ENCODE measurements at places on chromosomes 6 and 20.

- peak; percentile 24 for DNase-seq
These were observed at the start of gene RUNX2 for GRCh38 chr6:45327956-45328522. TSS of gene RUNX2 (plus strand) at chr6:45328330. CDS start at chr6:45328727, 397 bp downstream.

GRCh38 chr6:34370361-34370760 is 22.1 kb downstream of the NUDT3 start:
- no peak for DNase-seq

- DNase-seq, result no peak
These were observed 77.8 kb downstream of the BACH2 start for GRCh38 chr6:90218959-90219208.

GRCh38 chr6:130929036-130929678 is 102.0 kb downstream of the SMLR1 start:
- DNase-seq, result no peak

GRCh38 chr6:66605011-66605410 is 898.0 kb upstream of the EYS start:
- DNase-seq, result no peak

- no peak for DNase-seq
These were observed 16.2 kb downstream of the METTL24 start for GRCh38 chr6:110341663-110342596.

- no peak for DNase-seq
These were observed 6.1 kb downstream of the EEF1A1 start for GRCh38 chr6:73514746-73515110.

DNA sequence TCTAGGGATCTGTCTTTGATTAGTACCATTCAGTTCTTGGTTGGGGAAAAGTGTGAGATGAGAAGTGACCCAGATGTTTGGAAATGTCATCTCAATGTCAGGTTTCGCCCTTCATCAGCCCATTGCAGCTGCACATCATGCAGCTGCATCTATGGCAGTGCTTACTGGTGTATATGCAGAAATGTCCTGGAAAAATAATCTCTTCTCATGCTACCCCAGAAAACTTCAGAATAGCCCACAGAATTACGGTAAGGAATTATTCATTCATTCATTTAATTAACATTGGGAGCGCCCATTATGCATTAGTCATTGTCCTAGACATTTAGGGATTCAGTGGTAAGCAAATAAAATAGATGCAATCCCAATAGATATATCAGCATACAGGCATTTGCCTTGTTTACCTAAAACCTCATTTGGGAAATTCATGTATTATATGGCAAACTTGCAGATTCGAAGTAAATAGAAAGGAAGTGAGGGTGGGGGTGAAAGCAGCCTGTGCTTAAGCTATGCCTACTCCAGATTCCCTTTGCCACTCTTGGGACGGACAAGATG is 89.2 kb downstream of the PDE7B start:
- no peak for DNase-seq

GRCh38 chr20:11094711-11095110 is 420.9 kb upstream of the JAG1 start:
- no peak for DNase-seq

- no peak for DNase-seq
These were observed 36.2 kb upstream of the E2F3 start for GRCh38 chr6:20365456-20365855.

- DNase-seq, result peak; percentile 67
These were observed at the start of gene ZKSCAN8 for GRCh38 chr6:28141500-28142329. TSS of gene ZKSCAN8 (plus strand) at chr6:28141883. CDS start at chr6:28148408, 6,525 bp downstream.

DNA sequence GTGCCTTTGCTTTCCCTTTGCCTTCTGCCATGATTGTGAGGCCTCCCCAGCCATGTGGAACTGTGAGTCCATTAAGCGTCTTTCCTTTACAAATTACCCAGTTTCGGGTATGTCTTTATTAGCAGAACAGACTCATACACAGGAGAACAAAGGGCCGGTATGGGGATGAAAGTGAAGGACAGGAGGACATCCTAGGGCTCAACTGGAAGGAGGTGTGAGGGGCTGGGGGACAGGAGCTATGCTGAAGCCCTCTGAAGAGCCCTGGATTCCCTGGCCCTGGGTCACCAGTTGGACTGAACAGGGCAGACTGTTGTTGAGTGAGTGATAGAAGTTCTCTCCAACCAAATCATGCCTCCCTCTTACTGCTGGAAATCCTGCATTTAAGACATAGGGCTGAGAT is 105.8 kb downstream of the SCML4 start:
- no peak for DNase-seq

- DNase-seq, result no peak
These were observed 54.2 kb downstream of the TBC1D7 start for GRCh38 chr6:13273931-13274706.

- DNase-seq, result no peak
These were observed 536.1 kb upstream of the AGPAT4 start for GRCh38 chr6:161809971-161810370.

DNA sequence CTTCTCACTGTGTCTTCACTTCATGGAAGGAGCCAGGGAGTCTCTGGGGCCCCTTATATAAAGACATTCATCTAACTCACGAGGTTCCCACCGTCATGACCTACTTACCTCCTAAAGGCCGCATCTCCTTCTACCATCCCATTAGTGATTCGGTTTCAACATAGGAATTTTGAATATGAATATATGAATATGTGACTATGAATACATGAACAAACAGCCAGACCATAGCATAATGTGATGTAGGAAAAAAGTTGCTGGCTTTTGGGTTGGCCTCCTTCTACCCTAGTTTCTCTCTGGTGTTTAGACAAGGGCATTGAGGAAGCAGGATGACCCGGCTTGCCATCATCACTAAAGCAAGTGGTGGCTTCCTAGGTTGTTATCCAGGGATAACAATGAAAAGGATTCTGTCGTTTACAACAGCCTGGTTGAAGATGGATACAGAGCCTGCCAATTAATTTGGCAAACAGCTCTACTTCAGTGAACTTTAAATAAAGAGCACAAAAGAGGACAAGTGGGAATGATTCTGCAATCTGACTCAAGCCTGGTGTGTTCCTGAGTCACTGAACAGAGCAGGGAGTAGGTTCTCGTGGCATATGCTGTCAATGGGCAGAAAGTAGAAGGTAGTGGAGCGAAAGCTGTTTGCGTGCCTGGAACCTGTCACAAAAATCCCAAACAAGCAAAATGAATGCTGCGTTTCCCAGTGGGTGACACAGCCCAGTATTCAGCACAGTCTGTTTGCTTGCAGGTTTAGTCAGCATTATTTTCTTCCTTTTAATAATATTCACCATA is 44.0 kb upstream of the DOK5 start:
- DNase-seq, result peak; percentile 33

GRCh38 chr6:137202078-137202477 is 17.1 kb downstream of the IFNGR1 start:
- no peak for DNase-seq

DNA sequence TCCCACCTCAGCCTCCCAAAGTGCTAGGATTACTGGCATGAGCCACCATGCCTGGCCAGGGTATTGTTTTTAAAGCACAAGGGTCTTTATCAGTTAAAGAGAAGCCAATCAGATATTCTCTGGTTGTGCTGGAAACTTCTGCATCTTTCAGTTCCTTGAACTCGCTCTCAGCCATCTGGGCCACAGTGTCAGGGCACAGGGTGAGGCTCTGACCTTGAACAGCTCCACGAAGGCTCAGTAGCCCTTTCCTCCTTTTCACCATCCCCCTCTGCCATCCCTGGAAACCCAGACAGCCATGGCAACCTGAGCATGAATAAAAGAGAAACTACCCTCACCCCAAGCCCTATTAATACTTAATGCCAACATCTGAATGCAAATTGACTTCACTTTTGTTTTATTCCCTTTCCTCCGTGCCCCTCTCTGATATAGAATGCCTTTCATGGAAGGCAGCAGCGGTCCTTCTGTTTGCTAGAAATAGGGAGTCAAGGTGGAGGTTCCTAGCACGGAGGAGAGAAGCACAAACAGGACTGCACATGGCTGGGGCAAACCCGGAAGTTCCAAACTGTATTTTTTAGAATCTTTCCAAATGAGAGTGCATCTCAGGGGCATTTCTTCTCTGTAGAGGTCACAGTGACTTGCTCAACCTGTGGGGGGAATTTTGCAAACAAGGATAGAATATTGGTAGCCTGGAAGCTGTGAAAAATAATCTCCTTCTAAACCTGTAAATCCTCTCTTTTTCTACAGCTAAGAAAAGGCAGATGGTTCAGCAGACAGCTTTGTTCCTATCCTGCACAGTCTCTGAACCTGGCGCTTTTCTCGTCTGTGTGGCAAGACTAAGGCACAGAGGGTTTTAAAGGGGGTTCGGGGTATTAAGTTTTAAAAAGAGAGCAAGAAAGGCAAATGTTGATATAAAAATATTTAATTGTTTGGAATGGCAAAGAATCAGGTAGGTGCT is 176.4 kb upstream of the RREB1 start:
- peak; percentile 76 for DNase-seq

DNA sequence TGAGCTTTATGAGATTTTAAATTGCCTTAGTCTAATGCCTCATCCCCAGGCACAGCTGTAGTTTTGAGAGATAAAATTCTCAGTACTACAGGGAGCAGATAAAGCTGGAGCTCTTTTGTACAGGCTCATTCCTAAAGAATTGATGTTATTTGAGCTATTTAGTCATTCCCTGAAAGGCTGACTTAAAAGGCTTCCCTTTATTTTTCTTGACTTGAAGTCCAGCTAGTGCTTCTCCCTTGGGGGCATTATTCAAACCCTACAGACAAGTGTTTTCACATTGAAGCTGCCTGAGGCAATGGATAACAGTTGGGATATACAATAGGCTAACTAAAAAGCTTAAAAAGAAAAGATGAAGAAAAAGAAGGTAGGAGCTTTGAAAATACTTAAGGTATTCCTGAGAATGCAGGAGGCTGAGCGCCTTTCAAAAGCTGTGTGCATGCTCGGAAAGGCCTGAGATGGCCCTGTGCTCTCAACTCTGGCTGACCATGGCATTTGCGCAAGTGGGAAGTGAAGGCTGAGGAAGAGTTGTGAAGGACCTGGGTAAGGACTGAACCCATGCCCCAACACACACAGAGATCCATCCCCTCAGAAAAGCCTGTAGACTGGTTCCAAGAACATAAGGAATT is 315.1 kb downstream of the SMOC2 start:
- DNase-seq, result no peak

Data from NCI-H2029 treated with DMSO at 0.1 percent for 48 hours (cell line).